Activated naive CD8-positive, alpha-beta T cell treated with anti-CD3 and anti-CD28 coated beads, Interleukin-2, amount 10 ng/mL, durations not matched to agents 7 days and 5 days (primary cell): ENCODE measurements at places on chromosomes 11 and 22.

DNA sequence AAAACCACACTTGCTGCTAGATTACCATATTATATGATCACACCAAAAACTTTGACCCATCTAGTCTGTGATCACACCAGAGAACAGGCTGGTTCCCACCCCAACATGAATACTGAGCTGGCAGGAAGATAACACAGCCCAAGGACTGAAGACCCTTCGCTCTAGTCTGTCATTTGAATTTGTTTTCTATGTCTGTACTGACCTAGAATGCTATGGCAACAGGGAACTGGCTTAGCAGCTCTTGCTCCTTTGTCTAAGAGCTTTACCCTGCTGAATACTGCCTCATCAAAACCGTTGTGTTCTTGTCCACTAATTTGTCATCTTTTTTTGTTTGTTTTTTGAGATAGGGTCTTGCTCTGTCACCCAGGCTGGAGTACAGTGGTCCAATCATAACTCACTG, 420.4 kb downstream of the AASDHPPT start:
- DNase-seq: no peak

- no peak for DNase-seq
Observed at GRCh38 chr11:94776351-94777321, 8.5 kb downstream of the AMOTL1 start.

- peak; percentile 58 for DNase-seq
Observed at GRCh38 chr11:115504276-115505158, at the start of gene CADM1. TSS of gene CADM1 (minus strand) at chr11:115504415.

DNA sequence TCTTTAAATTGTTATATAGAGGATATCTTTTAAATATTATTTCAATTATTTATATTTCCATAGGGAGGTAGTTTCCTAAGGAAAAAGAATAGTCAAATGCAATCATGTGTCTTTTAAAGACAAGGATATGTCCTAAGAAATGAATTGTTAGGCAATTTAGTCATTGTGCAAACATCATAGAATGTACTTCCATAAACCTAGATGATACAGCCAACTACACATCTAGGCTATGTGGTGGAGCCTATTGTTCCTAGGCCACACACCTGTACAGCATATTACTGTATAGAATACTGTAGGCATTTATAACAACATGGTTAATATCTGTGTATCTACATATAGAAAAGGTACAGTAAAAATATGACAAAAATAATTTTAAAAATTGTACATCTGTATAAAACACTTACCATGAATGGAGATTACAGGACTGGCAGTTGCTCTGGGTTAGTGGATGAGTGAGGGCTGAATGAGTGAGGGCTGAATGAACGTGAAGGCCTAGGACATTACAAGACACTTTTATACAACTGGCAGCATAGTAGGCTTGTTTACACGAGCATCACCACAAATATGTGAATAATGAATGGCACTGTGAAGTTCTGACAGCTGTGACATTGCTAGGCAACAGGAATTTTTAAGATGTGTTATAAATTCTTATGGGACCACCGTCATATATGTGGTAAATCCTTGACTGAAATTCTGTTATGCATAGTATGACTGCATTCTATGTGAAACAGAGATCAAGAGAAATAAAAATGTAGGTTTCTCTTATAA, 1879.0 kb upstream of the RAG2 start:
- DNase-seq: no peak

DNA sequence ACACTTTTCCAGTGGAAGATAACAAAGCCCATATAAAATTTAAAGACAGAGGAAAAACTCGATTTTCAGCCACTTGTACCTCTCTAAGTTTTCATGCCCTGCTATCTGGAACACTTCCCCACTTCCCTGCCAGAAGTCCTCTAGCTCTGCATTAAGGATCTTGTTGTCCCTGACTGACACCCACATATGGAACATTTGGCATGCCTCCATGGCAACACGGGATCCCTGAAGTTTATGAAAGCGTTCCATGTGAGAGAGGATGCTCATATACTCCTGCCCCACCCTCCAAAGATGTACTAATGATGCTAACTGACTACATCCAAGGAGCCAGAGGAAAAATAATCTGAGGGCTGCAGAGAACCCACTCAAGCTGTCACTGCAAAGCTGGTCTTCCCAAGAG, 8.8 kb upstream of the C11orf91 start:
- DNase-seq: no peak

GRCh38 chr11:66722745-66723651, 6.0 kb downstream of the SPTBN2 start:
- no peak for DNase-seq

DNA sequence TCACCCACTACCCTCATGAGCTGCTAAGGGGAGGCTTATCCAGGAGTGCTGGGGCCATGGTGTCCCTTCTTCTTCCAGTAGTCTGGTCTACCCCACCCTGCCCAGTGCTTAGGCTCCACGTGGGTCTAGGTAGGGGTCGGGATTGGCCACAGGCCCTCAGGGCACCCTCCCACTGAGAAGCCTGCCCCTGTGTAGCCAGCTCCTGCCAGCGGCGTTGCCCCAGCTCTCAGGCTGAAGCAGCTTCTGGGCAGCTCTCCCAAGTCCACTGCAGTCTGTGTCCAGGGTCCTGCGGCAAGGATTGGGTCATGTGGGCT, 24.0 kb upstream of the RIC3 start:
- DNase-seq: no peak

GRCh38 chr11:57541169-57541568, 3.8 kb downstream of the SMTNL1 start:
- DNase-seq: no peak

- no peak for DNase-seq
Observed at GRCh38 chr22:25911243-25911972, 169.4 kb downstream of the MYO18B start.

- DNase-seq: no peak
Observed at GRCh38 chr11:95074792-95075563, 8.3 kb downstream of the SRSF8 start.

DNA sequence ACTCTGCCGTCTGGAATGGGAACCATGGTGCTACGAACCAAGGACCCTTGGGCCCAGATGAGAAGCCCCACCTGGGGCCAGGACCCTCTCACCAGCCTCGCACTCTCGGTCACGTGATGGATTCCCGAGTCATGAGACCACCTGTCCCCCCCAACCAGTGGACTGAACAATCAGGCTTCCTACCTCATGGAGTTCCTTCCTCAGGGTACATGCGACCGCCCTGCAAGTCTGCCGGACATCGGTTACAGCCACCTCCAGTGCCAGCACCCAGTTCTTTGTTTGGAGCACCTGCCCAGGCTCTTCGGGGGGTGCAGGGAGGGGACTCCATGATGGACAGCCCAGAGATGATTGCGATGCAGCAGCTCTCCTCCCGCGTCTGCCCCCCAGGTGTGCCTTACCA, 20.8 kb upstream of the SLC25A18 start:
- no peak for DNase-seq

DNA sequence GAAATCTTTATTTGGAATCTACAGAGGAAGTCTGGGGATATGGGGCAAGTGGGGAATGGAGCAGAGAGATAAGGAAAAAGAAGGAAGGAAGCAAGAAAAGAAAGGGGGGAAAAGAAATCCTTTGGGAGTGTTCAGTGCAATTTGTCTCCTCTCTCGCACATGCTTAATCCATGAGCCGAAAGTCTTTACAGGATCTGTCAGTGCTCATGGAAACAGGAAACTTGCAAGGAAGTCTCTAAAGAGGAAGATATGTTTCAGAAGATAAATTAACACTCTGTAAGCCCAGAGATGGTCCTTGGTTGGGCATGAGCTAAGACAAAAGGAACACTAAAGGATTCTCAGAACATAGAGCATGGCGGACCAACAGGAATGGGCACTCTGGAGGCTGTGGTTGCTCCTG, 47.9 kb upstream of the FLI1 start:
- no peak for DNase-seq

DNA sequence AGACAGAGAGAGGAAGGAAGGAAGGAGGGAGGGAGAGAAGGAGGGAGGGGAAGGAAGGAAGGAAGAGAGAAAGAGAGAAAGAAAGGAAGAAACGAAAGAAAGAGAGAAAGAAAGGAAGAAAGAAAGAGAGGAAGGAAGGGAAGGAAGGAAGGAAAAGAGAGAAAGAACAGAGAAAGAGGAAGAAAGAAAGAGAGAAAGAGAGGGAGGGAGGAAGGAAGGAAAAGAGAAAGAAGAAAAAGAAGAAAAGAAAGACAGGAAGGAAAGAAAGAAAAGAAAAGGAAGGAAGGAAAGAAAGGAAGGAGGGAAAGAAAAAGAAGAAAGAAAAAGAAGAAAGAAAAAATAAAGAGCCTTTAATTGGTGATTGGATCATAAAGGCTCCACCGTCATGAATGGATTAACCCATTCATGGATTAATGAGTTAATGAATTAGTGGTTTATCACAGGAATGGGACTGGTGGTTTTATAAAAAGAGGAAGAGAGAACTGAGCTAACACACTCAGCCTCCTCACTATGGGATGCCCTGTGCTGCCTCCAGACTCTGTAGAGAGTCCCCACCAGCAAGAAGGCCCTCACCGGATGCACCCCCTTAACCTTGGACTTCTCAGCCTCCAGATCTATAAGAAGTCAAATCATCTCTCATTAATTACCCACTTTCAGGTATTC, 9.0 kb upstream of the PLAAT2 start:
- DNase-seq: no peak

DNA sequence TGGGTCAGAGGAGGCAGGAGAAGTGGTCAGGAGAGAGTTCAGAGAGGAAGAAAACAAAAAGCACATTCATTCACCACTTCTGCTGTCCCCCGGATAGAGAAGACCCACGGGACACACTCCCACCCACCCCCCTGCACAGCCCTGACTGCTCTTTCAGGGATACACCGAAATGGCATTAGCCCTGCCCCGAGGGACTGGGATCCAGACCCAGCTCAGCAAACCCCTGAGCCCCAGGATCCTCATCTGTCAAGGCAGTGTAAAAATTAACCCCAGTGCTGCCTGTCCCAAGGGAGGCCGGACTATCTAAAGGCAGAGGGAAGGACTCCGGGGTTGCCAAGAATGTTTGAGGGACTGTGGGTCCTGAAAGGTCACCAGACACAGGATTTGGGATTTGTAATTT, 31.2 kb downstream of the TPBGL start:
- peak; percentile 16 for DNase-seq

DNA sequence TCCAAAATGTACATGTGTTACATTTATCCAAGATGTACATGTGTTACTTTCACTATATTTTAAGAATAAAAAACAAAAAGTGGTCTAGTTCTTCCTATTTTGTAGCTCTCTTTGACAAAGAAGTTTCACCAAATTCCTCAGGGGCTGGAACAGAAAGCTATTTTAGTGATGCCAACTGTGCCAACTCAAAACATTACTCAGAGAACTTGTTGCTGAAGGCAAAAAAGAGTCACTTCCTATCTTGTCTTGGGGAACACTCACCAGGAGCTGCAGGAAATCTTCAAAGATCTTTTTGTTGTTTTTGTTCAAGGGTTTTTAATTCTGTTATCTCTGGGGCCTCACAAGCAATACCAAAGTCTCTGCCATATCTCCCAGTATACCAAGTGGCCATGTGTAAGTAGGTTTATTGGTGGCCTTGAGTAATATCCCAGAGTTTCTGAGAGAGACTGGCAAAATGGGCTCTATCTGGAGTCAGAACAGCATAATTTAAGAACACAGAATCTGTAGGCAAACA, 13.6 kb upstream of the EED start:
- no peak for DNase-seq

- DNase-seq: no peak
Observed at GRCh38 chr11:48167380-48167779, 49.2 kb upstream of the OR4B1 start.

DNA sequence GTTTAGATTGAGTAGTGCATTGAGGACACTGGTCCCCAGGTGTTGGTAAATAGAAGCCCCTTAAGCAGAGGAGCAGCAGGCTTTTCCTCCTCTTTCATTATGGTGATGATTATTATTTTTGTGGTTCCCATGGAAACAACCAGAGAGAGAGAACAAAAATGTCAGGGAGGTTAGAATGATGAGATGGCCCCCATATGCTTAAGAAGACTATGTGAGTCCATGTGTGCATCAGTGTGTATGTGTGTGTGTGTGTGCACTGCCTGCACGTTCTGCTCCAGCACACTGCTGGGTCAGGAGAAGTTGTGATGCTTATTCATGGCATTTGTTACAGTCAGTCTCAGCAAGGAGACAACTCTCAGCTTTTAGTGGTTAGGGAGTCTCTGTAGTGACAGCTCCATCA, 724.2 kb downstream of the NTM start:
- no peak for DNase-seq

- no peak for DNase-seq
Observed at GRCh38 chr11:99260696-99261095, 239.9 kb downstream of the CNTN5 start.

DNA sequence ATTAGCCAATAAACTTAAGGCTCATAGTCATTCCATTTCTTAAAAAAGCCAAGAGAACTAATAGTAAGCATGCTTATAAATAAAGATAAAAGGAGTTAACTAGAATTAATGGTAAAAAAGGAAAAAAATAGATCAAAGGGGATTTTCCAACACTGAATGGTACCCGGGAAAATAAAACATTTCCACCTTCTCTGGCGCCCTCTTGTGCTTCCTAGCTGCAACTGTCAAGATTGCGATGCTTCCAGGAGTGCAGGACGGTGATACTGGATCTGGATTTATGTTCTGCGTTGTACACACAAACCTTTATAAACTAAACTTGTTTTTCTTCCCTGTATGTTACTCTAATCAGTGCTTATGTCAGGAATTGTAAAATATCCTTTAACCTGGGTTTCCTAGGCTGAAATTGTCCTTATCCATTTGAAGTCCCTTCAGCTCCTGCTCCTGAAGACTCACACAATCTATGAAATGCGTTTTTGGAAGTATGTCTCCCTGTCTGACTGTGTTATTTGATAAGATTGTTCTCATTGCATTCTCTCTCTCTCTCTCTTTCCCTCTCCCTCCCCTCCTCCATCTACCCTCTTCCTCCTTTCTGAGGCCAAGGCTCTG, 9.6 kb upstream of the HTATIP2 start:
- DNase-seq: no peak

- DNase-seq: no peak
Observed at GRCh38 chr11:444396-445144, 2.8 kb upstream of the ANO9 start.

DNA sequence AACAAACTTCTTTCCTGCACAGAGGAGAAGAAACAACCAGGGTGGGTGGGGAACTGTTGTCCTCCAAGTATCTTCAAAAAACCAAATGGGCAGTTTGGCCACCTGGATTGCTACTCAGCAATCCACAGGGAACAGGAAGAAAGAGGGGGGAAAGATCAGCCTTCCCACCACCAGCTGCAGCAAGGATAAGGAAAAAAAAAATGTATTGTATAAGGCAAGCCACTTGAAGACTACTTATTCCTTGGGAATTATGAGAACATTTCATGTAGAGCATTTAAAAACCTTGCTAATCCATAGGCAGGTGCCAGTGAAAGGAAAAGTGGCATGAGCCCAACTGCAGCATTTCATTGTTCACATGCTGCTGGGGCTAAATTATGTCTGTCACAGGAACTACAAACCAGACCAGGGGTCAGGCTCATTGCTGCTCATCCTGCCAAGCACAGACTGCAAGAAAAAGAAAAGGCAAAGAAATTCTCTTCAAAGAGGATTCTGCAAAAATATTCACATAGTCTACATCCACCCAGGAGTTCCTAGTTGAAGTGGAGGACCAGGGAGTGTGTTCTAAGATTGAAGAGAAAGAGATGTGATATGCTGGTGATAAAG, 2.2 kb downstream of the RAB30 start:
- DNase-seq: no peak
